ENCODE measurements at places on chromosomes 12 and 14.

DNA sequence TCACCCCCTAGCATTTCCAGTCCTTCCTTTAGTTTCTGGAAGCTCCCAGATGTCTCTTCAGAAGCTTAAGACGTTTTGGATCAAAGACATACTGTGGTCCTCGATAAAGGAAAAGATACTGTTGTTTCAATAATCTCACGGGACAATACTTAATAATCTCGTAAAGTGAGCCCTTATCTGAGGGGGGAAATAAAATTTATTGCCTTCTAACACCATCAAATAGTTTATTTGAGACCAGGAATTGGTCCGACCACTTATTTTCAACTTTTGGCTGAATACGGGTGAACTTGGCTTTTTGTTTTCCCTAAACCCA, 640 bp upstream of the G2E3 start:
- no peak for DNase-seq

GRCh38 chr12:30811966-30812365, 57.2 kb upstream of the CAPRIN2 start:
- DNase-seq: no peak

GRCh38 chr12:99436584-99436983, 211.0 kb upstream of the GARIN6 start:
- DNase-seq: no peak

DNA sequence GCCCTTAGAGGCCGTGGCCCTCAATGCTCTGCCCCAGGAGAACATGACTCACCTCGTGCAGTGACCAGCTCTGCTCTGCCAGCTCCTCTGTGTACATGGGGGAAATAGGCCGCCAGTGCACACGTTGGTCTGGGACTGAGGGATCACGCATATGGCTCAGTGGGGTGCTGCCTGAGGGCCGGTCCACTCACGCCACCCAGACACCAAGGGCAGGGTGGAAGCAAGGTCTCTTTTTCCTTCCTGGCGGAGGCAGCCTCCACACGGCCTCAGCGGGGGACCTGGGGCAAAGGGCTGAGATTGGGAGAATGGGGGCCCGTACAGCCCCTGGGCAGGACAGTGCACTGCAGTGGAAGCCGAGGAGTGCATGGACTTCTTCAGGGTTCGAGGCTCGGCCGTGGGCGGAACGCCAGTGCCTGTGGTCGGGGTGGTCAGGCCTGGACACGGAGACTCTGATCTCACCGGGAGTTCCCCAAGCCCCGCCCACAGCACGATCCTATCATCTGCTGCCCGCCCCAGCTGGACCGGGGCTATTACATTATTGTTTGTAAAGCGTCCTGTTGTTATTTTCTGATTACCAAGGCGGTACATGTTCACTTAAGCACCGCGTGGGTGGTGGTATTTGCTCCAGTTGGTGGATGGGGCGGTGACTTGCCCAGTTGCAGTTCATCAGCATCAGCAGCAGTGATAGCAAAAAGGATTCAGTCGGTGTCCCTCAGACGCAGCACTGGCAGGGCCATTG, 38.8 kb upstream of the TDRD9 start:
- no peak for DNase-seq

DNA sequence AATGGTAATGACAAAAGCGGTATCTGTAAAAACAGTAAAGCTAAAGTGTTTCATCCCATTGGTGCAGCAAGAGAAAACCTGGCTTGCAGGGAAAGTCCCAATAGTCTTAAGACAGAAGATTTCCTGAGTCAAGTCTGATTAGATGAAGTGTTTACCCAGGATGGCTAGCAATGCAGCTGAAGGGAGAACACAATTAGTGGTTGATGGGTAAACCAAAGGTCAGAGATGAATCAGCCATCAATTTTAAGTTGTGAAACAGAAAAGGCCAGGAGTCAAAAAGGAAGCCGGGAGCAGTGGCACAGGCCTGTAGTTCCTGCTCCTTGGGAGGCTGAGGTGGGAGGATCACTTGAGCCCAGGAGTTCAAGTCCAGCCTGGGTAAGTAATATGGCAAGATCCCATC, 52.6 kb downstream of the SEC23A start:
- DNase-seq: no peak

- no peak for DNase-seq
Measured at GRCh38 chr12:128729628-128730121, 94.1 kb downstream of the SLC15A4 start.

DNA sequence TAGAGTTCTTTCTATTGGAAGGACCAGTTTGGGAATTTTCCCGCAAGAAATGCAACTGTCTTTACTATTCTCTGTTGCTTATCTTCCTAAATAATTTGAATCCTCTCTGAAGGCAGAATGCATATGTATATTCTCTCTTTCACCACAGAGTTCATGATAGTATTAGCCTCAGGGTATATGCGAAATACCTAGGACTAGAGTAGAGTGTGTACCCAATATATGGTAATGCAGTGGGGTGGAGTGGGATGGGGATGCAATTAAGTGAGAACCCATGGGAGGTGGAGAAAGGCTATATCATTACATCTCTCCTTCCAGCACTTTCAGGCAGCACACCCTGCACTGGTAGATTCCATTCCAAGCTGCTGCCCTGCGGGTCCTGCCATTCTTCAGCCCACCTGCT, 207.3 kb downstream of the ANO2 start:
- DNase-seq: no peak

DNA sequence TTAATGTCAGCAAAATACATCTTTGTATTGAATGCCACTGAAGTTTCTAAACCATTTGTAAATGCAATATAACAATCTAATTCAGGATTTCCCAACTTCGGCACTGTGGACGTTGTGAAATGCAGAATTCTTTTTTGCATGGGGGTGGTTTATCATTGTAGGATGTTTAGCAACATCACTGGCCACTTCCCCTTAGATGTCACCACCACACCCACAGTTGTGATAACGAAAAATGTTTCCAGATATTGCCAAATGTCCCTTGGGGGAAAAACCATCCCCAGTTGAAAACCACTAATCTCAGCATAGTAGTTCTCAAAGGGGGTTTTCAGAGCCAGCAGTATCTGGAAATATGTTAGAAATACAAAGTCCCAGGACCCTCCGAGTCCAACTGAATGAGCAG, 203.3 kb downstream of the NAV3 start:
- no peak for DNase-seq

DNA sequence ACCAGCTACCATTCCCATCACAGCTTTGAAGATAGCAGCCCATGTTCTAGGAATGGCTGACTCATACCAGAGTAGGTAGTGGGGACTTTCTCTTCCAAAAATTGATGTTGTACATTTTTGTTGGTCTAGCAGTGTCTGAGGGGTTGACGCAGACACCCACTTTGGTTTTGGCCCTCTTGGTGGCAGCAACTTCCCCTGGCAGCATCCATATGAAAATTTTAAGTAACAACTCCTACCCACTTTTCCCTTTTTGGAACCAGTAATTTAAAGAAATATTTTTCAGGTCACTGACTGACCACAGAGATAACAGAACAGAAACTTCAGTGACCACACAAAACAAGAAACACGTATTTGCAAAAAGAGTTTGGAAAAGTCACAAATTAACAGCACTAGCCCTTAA, 162.0 kb upstream of the TMCC3 start:
- no peak for DNase-seq

- DNase-seq: no peak
Measured at GRCh38 chr14:24693983-24694382, 60.0 kb upstream of the GZMB start.

- no peak for DNase-seq
Measured at GRCh38 chr14:56199095-56199981, 81.1 kb downstream of the PELI2 start.

DNA sequence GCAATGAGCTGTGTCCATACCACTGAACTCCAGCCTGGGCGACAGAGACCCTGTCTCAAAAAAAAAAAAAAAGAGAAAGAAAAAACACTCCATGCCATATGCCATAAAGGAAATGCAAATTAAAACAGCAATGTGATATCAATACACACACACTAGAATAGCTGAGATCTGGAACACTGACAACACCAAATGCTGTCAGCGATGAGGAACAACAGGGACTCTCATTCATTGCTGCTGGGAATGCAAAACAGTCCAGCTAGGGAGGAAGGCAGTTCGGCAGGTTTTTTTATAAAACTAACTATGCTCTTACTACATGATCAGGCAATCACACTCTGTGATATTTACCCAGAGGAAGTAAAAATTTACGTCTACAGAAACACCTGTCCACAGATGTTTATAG, 3.4 kb upstream of the ABCB9 start:
- no peak for DNase-seq

DNA sequence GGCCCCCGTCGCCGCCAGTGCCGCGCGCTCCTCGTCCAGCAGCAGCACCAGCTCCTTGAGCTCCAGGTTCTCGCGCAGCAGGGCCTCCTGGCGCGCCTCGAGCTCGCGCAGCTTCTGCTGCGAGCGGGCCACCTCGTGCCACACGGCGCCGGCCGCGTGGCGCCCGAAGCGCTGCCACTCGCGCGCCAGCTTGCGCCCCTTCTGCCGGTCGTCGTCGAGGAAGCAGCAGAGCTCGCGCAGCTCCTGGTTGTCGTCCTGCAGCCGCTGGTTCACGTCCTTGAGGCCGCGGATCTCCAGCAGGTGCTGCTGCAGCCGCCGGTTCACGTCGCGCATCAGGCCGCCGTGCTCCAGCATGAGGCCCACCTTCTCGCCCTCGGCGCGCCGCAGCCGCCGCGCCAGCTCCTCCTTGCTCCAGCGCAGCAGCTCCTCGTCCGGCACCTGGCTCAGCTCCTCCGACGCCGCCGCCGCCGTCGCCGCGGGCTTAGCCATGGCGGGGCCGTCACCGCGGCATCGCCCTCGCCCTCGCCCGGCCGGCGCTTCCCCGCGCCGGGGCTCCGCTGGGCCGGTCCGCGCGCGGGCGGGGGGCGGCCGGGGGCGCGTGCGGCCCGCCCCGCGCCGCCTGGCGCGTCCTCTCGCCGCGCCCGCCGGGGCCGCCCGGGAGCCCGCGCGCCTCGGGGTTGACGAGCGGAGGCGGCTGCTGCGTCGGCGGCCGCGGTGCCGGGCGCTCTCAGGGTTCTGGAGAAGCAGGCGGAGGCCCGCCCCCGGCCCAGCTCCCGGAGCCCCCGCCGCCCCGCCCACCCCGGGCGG, at the start of gene CCDC85C:
Gene CCDC85C (minus strand): TSS at position 737 of the 807 bp plus-strand sequence. CDS start 248 bp downstream, at position 489.
- no peak for DNase-seq

DNA sequence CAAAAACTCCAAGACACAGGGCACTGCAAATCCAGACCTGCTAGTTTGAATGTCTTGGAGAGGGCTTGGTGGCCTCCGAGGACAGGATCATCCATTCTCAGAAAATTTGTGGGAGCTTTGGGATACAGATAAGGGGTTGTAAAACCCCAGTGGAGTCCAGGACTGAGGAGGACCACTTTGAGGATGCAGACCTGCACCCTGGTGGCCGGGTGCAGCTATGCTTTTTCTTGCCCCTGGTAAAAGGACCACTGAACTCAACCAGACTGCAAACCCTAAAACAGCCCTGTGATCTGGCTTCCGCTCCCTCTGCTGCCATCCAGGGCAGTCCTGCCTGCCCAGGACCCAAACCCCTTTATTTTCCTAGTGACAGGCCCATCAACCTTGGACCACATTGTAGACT, 169.5 kb upstream of the DAAM1 start:
- no peak for DNase-seq

DNA sequence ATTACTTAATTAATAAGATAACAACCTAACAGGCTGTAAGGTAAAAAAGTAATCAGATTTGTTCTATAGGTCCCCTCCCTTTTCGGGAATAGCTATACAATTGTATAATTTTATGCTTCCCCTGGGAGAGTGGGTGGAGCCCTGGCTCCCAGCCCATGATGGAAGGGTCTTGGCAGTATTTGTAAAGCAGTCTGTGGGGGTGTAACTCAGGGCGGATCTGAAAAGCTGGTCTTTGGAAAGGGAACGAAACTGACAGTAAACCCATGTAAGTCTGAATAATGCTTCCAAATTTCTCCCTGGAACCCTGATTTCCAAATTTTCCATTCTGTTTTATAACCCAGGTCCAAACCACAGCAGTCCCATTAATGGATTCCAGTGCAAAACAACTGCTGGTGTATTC, 110.4 kb downstream of the DAD1 start:
- no peak for DNase-seq

- no peak for DNase-seq
Measured at GRCh38 chr14:68938271-68939150, 40.6 kb downstream of the ACTN1 start.

- DNase-seq: no peak
Measured at GRCh38 chr12:24823808-24824515, 124.9 kb downstream of the BCAT1 start.

DNA sequence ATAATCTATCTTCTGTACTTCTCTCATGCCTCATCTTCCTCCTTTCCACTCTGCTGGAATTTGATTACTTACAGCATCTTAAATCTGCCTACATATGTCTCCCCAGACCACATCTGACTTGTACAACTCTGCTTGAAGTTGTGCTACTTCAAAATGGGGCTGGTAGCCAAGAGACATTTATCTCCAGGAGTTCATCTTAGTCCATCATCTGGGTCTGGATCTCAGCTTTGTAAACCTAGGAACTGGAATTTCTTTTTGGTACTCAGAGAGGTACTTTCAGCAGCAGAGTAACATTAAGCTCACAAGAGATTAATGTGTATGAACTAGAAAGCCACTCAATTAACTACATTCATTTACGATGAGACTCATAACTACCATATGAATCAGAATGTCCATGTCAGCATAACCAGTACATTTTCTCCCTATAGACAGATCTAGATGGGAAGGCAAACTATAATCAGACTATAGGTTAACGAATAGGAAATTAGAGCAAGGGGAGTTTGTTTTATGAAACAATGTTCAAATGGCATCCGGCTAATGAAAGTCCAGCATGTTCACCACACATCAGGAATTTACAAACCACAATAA, 178.8 kb downstream of the CEP128 start:
- no peak for DNase-seq

DNA sequence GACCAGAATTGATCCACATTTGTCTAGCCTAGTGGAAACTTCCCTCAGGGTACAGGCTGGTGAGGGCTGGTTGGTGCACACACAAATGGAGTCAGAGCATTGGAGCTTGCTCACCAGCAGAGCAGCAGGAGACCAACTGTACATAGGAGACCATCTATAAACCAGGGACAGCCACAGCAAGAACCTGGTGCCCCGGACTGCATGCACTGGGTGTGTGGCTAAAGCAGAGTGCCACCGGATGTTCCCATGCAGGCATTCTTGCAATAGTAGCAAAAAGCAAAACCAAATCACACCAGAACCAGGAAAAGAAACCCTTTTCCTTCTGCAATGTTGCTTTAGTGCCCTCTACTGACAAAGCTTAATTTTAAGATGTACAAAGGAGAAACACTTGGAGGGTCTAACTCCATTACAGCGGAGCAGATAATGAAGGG, 136.4 kb downstream of the MDGA2 start:
- DNase-seq: no peak

DNA sequence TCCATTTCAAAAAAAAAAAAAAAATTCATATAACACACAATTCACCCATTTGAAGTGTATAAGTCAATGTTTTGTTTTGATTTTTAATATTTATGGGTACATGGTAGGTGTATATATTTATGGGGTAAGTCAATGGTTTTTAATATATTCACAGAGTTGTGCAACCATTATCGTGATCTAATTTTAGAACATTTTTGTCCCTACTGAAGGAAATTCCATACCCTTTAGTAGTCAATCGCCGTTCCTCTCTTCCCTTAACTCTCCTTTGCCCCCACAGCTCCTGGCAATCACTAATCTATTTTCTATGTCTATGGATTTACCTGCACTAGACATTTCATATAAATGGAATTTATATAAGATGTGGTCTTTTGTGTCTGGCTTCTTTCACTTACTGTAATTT, 92.8 kb downstream of the TRAFD1 start:
- DNase-seq: no peak

- DNase-seq: no peak
Measured at GRCh38 chr12:100533376-100533775, 40.1 kb upstream of the GAS2L3 start.

GRCh38 chr12:100101000-100101399, 41.7 kb downstream of the BLTP3B start:
- no peak for DNase-seq

- no peak for DNase-seq
Measured at GRCh38 chr14:75141967-75142366, 15.1 kb upstream of the NEK9 start.

All from stimulated activated CD8-positive, alpha-beta memory T cell treated with anti-CD3 and anti-CD28 coated beads, Interleukin-4, amount 100 ng/mL, for 1 hour (primary cell).